ENCODE measurements at places on chromosomes 7 and 10.

DNA sequence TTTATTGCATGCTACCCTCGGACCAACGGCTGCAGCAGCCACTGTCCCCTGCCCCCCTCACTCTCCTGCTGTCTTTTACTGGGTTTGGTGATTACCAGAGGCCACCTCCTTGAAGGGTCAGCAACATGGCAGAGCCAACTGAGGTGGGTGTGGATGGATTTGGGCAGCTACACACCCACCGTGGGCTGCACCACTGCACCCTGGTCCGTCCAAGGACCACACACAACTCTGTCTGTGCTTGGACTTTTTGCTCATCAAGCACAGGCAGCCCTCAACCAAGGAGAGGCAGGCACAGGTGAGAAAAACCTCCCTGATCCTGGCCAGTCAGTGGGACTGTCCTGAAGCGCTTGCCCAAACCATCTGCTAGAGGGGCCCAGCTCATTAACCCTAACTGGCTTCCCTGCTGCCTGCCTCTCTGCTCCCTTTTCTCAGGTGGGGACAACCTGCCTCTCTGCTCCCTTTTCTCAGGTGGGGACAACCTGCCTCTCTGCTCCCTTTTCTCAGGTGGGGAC, 239.5 kb upstream of the PITRM1 start:
- no peak for DNase-seq

- no peak for DNase-seq
Measured at GRCh38 chr10:27104919-27105318, 4.6 kb upstream of the ANKRD26 start.

GRCh38 chr7:10239695-10240345, 733.9 kb upstream of the PHF14 start:
- no peak for DNase-seq

- DNase-seq: no peak
Measured at GRCh38 chr7:102841290-102841689, 71.5 kb upstream of the LRRC17 start.

- DNase-seq: no peak
Measured at GRCh38 chr10:95567903-95568630, 6.9 kb upstream of the SORBS1 start.

DNA sequence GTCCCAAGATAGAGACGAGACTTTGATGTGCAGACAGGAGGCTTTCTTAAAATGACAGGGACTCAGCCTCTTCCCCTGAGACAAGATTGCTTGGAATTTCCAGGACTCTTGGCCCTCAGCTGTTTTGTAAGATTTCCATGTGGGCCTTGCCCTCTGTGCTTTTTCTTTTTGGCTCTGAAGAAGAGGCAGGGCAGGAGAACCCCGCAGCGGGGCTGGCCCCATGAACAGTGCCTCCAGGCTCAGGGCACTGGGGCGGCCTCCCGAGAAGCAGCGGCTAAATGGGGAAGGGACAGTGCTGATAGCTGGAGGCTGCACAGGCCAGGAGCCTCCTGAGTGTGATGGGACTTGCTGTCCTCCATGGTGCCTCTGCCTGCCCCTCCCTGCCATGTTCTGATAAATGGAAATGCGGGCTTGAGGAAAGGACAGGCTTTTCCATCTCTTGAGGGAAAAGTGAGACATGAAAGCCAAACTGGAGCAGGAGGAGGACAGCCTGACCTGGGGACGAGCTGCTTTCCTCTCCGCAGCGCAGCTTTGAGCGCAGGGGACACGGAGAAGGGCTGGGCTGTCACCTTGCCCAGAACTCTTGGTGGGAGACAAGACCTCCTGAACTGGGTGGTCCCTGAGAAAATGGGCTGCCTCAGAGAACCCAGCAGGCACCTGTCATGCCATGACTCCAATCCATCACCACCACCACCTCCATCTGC, 12.1 kb downstream of the SAP25 start:
- DNase-seq: no peak

GRCh38 chr7:39615350-39615975, 7.9 kb upstream of the RALA start:
- no peak for DNase-seq

- no peak for DNase-seq
Measured at GRCh38 chr10:42981358-42982236, 95.3 kb upstream of the RET start.

- no peak for DNase-seq
Measured at GRCh38 chr7:14505906-14506305, 396.6 kb downstream of the DGKB start.

DNA sequence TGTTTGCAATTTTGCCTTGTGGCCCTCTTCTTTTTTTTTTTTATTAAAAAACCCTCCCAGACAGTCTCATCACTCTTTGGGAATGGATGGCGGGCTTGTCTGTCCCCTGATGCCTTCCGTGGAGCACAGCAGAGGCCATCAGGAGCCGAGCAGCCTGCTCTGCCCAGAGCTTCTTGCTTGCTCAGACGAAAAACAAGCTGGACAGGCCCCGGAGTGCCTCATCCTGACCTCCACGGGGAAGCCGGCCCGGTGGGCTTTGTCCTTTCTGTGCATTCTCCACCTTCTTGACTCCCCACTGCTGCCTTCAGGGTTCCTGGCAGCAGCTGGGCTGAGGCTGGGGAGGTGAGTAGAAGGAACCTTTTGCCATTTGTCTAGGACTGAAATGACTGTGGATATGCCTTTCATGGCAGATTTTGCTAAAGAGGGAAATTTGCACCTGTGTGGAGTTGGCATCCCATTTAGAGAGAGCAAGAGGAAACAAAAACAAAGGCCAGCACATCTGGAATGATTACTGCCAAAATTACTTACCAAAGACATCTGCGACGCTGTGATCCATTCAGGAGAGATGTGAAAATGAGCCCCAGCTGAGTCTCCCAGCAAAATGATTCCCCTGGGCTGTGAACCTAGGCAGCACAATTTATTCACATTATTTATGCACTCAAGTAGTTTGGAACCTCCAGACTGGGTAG, 108.3 kb downstream of the AOAH start:
- no peak for DNase-seq

- no peak for DNase-seq
Measured at GRCh38 chr10:96978621-96979154, 146.6 kb downstream of the LCOR start.

- DNase-seq: no peak
Measured at GRCh38 chr7:2016761-2017480, 215.8 kb downstream of the MAD1L1 start.

DNA sequence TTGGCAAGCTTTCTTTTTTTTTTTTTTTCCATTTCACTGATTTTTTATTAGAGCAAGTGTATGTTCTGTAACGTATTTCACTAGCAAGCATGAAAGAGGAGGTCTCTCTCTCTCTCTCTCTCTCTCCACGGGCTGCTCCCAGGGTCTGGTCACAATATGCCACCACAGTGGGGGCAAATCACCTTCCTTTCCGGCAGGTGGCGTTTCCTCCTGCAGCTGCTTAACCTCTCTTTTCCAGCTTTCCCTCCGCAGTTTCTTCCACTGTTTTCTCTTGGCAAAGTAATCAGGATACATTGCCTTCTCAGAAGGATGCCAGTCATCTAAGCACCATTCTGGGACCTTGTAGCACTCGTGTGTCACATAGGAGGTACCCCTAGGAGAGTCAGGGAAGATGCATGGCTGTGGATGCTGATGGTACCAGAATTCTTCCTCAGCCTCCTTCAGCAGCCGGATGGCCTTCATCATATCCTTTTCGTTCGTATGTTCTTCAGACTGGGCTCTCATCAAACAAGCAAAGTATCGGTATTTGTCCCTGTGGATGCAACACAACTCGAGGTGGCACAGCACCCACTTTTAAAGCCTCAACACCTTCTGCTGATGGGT, 197.3 kb upstream of the PODXL start:
- no peak for DNase-seq

DNA sequence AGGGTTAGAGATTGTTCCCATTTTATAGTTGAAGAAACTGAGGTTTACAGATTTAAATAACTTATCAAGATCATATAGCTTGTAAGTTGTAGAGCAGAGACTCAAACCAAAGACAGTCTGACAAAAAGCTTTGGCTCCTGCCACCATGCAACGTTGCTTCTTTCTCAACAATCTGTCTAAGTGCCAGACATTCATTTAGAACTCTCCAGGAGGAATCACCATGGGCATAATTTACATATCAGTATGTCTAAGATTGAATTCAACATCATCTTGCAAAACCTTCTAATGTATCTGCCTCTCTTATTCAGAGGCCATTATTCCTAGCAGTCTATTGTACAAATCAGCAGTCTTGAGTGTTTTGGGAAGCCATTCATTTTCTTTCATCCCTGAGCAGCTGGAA, 163.5 kb upstream of the PLXDC2 start:
- DNase-seq: no peak

DNA sequence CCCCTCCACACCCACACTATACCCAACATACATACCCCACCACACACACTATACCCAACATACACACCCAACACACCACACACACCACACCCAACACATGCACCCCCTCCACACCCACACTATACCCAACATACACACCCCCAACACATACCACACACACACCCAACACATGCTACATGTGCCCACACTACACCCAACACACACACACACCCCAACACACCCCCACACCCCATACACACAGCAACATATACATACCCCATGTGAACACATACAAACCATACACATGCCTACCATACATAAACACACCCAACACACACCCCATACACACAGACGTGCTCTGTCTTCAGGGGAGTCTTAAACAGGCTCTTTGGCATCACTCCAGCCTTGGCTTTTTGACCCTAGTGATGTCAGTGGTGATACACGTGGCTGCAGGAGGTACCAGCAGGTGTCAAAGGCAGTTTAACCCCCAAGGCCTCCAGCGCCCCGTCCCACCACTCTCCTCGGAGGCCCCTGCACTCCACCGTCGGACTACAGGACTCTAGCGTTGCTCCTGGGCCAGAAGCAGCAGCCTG, 73.4 kb downstream of the HIPK2 start:
- DNase-seq: no peak

All from stromal cell of bone marrow (primary cell).